Kidney epithelial cell (primary cell): ENCODE measurements at places on chromosomes 16 and 17. TPM values are rescaled to one million over a fixed set of nuclear protein-coding genes. Genes with fewer than 3 reads are reported as not detected.

The APOH gene
- not detected in 2 replicates for total RNA-seq

The AXIN1 gene
- 40.5 and 43.0 TPM in 2 replicates for total RNA-seq

The CCL1 gene
- not detected in 2 replicates for total RNA-seq

The GNG13 gene
- total RNA-seq: not detected in 2 replicates

The IRX5 gene
- 1.6 and 2.0 TPM in 2 replicates for total RNA-seq

GRCh38 chr16:72050769-72051464, 3.4 kb upstream of the HP start:
- no peak for DNase-seq

DNA sequence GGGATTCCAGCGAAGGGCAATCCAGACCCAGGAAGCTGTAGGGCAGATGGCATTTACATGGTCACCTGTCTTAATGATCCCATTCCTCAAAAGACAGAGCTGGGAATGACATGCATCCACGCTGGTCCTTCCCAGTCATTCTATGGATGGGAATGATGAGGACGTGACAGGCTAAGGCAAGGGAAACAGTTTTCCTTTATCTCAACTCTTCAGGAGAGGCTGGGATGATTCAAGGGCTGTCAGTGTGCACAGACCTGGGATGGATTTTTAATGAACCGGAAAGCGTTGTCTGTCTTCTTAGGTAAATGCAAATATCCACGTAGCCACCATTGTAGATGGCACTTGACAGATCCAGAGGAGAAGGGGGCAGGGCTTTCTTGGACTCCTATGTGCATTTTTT, 483.2 kb upstream of the EEF2KMT start:
- no peak for DNase-seq

DNA sequence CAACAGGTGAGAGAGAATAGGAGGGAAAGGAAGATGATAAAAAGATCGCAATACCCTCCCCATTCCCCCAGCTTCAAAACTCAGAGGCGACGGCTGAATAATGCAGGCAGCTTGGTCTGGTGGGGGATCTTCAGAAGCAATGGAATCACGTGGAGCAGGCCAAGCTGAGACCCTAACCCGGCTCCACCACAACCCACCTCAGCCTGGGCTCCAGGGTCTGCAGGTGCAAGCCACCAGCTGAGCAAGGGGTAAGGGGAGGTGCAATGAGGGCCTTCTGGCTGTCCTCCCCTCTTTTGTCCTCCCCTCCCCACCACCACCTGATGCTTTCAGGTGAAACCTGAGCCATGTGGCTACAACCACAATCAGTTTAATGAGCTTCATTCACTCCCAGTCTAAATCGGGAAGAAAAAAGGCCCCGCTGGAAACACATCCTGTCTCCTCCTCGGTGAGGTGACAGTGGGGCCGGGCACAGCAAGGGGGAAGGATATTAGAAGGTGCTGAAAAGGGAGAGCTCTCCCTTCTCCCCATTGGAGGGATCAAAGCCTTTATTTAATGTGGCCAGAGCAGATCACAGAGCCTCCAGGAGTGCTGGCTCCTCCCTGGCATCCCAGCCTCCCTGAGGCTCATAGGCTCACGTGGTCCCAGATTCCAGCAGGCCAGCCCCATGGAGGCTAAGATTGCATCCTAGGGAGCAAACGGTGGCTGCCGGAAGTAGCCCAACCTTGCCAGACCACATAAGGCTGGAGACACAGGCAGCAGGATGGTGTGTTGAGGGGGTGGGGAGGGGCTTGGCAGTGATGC, 261.0 kb downstream of the SOX9 start:
- no peak for DNase-seq

DNA sequence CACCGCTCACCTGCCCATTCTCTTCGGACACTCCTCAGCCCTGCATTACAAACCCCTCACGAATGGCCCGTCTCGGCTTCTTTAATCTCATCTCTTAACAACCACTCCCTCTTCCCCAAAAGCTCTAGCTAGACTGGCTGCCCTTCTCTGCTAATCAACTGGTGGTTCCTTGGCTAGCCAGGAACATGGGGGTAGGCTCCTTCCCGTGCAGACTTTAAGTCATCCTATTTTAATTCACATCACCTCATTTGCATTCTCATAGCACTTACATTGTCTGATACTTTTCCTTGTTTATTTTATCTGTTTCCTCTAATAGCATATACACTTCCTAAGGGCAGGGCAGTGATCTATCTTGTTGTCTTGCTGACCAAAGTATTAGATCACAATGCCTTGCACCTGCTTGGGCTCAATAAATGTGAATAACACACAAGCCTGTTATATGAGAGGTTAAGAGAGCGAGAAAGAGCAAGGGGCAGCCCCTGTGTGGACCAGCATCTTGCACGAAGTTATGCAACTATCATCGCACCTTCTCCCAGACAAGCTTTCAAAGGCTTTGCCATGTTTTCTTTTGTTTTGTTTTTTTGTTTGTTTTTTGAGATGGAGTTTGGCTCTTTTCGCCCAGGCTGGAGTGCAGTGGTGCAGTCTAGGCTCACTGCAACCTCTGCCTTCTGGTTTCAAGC, 9.8 kb downstream of the TP53 start:
- DNase-seq: no peak

GRCh38 chr17:82696916-82697807, 1.3 kb downstream of the RAB40B start:
- DNase-seq: no peak

DNA sequence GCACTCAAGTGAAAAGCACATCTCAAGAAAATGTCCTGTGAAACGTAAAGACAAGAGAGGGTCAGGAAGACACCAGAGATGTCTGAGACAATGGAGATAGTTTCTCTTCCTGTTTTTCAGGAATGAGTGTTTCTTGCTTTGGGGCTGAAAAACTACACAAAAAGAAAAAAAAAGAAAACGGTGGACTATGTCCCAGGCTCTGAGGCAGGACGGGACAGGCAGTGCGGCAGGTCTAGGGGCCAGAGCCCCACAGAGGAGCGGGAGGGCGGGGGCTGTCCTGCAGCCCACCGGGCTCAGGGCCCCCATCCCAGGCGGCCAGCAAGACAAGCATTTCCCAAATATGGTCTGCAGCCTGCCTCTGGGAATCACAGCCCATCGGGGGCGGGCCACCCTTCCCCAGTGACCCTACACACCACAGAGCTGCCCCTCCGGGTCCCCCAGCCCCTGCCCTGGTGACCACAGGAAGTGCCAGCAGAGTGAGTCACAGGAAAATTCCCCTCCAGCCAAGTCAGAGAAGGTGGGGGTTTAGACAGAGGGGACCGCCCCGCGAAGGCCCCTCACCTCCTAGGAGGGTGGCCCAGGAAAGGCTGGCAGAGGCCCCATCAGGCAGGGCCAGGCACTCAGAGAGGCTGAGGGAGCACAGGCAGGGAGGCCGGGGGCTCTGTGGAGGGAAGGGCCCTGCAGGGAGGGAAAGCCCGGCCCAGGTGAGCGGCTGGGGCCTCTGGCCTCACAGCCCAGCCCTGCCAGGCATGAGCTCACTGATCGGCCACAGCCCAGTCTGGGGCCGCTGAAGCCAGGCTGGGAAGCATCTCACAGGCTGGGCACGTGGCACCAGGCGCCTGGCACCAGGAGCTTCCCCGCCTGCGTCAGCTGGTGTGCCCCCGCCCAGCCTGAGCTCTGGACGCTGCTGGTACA, 6.3 kb downstream of the BCAR1 start:
- DNase-seq: peak; percentile 96

GRCh38 chr17:44829523-44830358, at the start of gene GJC1:
TSS of gene GJC1 (minus strand) at chr17:44830287. CDS start at chr17:44805817, 24,470 bp downstream.
- DNase-seq: no peak

DNA sequence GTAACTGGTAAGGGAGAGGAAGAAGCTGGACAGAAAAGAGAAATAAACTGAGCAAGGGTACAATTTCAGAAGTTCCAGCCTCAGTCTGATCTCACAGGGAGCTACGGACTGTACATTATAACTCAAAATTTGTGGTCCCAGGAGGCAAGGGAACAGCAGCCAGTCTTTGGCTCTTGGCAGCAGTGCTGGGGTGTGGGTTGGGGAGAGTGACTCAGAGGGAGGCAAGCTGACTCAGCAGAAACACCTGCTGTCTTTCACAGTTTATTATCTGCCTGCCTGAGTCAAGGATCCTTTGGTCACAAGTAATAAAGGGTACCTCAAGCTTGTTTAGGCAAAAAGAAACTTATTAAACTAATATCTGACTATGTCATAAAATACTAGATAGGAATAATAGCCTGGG, 73.5 kb upstream of the KIF2B start:
- DNase-seq: peak; percentile 57

DNA sequence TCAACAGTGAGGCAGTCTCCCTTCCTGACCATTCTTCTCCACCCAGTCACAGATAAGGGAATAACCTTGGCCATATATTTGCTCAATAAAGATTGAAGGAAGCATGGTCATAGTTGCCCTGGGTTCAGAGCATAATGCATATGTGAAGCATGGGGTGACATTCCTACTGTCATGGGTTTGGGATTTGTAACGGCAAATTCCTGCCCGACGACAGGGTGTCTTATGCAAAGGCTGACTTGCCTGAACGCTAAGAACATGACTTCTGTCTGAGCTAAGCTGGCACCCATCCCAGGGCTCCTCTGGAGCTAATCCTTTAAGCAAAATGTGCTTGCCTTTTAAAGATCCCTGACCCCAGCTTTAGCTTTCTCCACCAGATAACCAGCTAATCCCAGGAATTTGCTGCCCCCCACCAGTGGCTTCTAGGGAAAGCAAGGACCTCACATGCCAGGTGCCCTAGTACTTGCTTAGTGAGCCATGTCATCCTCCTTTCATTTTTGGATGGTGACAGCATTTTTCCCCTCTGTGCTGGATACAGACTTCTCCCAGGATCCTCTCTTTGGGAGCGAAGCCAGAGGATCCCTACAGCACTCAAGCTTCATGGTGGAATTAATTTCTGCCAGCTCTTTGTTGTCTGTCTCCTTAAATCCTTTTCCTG, 11.7 kb downstream of the SLC7A6OS start:
- no peak for DNase-seq

DNA sequence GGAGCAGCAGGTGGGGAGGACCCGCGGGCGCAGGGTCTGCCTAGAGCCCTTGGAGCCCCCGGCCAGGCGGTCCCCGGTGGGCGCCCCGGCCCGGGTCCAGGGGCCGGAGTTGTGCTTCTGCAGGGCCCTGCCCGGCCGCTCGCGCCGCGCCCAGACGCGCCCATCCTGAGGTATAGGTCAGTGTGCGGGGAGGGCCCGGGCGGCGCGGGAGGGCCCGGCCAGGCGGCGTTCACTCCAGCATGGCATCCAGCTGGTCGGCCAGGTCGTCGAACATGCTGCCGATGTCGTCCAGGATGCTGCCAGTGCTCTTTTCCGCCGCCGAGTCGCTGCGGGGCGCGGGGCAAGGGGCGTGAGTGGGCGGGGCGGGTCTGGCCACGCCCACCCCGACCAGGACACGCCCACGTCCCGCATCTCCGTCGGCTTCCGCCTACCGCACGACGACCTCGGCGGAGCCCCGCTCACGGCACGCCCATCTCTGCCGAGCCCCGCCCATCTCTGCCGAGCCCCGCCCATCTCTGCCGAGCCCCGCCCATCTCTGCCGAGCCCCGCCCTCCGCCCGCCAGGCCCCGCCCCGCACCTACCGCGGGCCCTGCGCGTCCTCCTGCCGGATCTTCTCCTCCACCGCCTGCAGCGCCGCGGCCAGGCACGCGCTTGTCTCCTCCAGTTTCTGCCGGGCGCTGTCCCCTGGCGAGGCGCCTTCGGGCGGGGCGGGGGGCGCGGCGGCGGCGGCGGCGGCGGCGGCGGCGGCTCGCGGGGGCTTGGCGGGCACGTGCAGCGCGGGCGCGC, 17.9 kb downstream of the CASKIN1 start:
- DNase-seq: no peak

GRCh38 chr17:48013876-48014594, 23.6 kb downstream of the COPZ2 start:
- DNase-seq: no peak

- no peak for DNase-seq
Observed at GRCh38 chr16:17560548-17560947, 89.8 kb upstream of the XYLT1 start.
